Sigmoid colon (tissue), 7 donors: ENCODE measurements at places on chromosomes 5 and 9. TPM values are rescaled to one million over a fixed set of nuclear protein-coding genes. Genes with fewer than 3 reads are reported as not detected.
A peak's percentile ranks its signal among the peaks of the same experiment; 100 is the strongest.

Gene IL12B
- polyA plus RNA-seq, result not detected

Gene PRR16
- polyA plus RNA-seq, result 1.6 TPM

Gene PCDHGB7
- 0.60 TPM for polyA plus RNA-seq

Gene KCNV2
- polyA plus RNA-seq, result not detected

Gene SPINK13
- polyA plus RNA-seq, result not detected

Gene ANKRD34B
- not detected for polyA plus RNA-seq

DNA sequence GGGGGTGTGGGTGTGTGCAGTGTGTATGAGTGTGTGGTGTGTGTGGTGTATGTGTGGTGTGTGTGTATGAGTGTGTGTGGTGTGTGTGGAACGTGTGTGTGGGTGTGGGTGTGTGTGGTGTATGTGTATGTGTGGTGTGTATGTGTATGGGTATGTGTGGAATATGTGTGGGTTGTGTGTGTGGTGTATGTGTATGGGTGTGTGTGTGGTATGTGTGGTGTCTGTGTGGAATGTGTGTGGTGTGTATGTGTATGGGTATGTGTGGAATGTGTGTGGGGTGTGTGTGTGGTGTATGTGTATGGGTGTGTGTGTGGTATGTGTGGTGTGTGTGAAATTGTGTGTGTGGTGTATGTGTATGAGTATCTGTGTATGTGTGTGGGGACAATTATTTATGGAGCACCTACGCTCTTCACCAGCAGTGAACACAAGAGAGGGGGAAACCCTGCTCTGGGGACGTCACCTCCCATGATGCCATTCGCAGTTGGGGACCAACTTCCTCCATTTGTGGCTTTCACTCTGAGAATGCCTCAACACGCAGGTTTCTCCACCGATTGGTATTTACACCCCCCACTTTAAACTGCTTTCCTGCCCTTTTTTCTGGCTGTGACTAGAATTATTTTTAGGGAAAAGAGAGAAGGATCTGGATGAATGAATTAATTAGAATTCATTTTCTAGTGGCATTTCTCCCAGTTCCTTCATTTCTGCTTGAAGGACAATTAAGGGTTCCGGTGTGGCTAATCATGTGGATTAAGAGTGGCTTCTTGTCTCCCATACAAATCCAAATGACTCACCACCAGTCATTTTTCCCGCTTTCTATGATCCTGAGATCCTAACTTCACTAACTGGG lies 238.1 kb downstream of the ROR2 start:
- DNase-seq, result no peak
- peaks cover 11% of the 10 kb centered on the region for H3K4me1 ChIP-seq
- H3K36me3 ChIP-seq, result no peaks in the 10 kb centered on the region

DNA sequence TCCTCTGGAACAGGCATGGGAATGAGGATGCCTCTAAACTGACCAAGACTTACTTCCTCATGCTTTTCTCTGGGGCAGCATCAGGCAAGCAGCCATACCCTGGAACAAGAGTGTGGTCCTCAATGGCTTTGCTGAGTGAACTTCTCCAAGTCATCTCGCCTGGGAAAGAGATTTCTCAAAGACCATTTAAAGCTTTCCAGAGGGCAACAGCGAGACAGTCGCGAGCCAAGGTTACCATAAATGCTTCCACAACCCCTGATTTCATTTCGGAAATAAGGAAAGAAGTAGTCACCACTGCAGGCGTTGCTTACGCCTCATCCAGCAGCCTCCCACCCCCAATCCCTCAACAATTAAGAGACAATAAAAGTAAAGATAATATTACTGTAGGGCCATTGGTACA lies 1.1 kb upstream of the SNCAIP start:
- H3K27me3 ChIP-seq, result peaks cover 29% of the 10 kb centered on the region
- no peaks in the 10 kb centered on the region for H3K36me3 ChIP-seq
- H3K4me3 ChIP-seq, result peak overlapping the region; percentile 70
- H3K27ac ChIP-seq, result peak overlapping the region; percentile 37
- DNase-seq, result no peak
- H3K4me1 ChIP-seq, result no peaks in the 10 kb centered on the region
